GM23338 (cell line): ENCODE measurements at places on chromosomes 7 and 10. TPM values are rescaled to one million over a fixed set of nuclear protein-coding genes. Genes with fewer than 3 reads are reported as not detected.

DNA sequence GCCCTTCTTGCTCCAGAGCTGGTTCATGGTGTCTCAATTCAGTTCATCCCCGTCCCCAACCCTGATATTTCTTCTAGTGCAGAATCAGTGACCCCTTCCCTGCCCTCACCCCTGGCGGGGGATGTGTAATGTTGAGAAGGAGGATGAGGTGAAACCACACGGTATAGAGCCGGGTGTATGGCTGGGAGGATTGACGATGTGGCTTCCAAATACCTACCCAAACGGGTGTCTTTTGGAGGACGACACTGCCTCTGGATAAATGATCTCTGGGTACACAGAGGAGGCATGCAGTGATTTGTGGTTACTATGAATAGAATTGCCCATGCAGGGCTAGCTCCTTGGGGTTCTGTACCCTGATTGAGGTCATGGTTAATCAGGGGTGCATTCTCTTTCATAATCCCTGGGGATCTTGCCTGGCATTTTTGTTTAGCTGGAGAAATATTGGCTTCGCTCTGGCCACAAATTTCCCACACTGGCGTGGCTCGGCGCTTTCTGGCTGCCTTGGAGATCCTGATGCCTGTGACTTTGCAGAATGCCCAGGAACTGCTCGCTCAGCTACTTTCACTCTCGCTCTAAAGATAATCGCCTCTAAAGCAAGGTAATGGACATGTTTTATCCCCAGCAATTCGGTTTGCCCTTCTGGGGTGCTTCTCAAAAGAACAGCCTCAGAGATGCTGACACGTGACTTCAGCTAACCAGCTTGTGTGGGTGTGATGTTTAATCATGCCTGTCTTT, 89.2 kb downstream of the RBM20 start:
- H3K4me3 ChIP-seq, result no peak overlapping the region
- no peaks in the 10 kb centered on the region for H3K27me3 ChIP-seq
- H3K27ac ChIP-seq, result no peak overlapping the region
- H3K4me1 ChIP-seq, result peaks cover 11% of the 10 kb centered on the region; the same call in 1 of the 2 replicates
- H3K36me3 ChIP-seq, result no peaks in the 10 kb centered on the region
- no peak for DNase-seq

DNA sequence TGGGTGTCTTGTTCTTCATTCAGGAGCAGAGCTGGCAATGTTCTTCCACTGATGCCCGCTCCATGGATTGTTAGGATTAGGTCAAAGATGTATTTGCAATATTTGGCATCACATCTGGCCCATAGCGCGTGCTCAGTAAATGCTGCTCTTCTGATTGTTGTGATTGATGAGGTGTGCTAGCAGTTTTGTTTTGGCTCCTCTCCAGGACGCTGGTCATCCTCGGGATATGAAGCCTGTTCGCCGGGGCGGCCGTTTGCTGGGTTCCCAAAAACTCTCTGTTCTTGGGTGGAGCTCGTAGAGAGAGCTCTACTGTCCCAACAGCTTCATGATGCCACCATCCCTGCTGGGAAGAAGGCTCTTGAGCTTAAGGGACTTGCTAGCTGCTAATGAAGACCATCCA, 96.9 kb downstream of the XRCC2 start:
- DNase-seq, result no peak
- no peaks in the 10 kb centered on the region for H3K4me1 ChIP-seq
- H3K27me3 ChIP-seq, result no peaks in the 10 kb centered on the region
- no peaks in the 10 kb centered on the region for H3K36me3 ChIP-seq

DNA sequence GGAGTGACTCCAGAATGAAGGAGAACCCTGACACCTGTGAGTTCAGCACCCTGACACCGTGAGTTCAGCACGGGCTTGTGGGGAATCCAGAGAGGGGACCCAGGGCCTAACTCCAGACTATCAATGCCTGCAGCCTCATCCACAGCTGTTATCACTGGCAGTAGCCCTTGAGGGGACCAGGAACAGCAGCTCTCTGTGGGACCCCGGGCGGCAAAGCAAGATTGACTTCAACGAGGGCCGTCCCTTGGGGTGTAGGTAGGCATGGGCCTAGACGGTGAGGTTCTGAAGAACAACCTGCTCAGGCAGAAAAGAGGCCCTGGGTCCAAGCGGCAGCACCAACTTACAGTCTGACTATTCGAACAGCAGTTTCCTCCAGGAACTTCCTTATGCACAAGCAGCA, 8.9 kb downstream of the GRID1 start:
- no peaks in the 10 kb centered on the region for H3K36me3 ChIP-seq
- 0 out of 2 replicates have a peak, but pooled peaks cover 2% of the 10 kb centered on the region for H3K4me1 ChIP-seq
- H3K27ac ChIP-seq, result no peak overlapping the region
- H3K27me3 ChIP-seq, result peaks cover 31% of the 10 kb centered on the region
- H3K4me3 ChIP-seq, result no peak overlapping the region

- H3K4me1 ChIP-seq, result no peaks in the 10 kb centered on the region
- no peaks in the 10 kb centered on the region for H3K36me3 ChIP-seq
- no peak overlapping the region for H3K27ac ChIP-seq
- H3K4me3 ChIP-seq, result no peak overlapping the region
Observed at GRCh38 chr7:85509476-85509875, 322.6 kb upstream of the SEMA3D start.

DNA sequence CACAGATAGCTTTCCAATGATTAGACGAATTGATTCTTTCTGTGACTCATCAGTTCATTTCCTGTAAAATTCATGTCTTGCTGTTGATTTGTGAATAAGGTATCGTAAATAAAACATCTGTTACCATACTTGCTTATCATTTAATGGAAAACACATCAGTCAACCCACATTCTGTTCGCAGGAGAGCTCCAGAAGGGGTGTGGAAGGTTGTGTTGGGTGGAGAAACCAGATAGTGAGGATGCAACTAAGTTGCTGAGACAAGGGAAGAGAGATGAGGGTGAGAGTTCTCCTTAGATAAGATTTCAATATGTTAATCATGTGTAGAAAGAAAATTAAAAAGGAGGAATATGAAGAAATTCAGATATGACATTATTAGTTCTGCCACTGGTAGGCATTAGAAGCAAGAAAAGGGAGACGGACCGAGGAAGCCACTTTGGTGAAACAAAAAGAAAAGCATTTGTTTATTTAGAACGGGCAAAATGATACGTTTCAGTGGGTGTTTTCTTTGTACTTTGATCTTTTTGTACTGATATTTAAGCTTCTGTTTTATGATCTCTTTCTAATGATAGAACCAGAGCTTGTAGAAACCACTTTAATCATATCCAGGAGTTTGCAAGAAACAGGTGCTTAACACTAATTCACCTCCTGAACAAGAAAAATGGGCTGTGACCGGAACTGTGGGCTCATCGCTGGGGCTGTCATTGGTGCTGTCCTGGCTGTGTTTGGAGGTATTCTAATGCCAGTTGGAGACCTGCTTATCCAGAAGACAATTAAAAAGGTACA, 7.8 kb downstream of the CD36 start:
- DNase-seq, result no peak
- H3K27ac ChIP-seq, result no peak overlapping the region
- H3K4me3 ChIP-seq, result no peak overlapping the region
- no peaks in the 10 kb centered on the region for H3K36me3 ChIP-seq
- no peaks in the 10 kb centered on the region for H3K4me1 ChIP-seq
- H3K27me3 ChIP-seq, result no peaks in the 10 kb centered on the region

FLNC gene
- 9.4 and 11.8 TPM in 2 replicates for total RNA-seq
